Immature natural killer cell (primary cell): ENCODE measurements at places on chromosomes 1 and 21. TPM values are rescaled to one million over a fixed set of nuclear protein-coding genes. Genes with fewer than 3 reads are reported as not detected.
A peak's percentile ranks its signal among the peaks of the same experiment; 100 is the strongest.

Gene NUDT17
- polyA plus RNA-seq: not detected

Gene S100A10
- polyA plus RNA-seq: 445 TPM

Gene LCE3D
- polyA plus RNA-seq: not detected

Gene VAMP4
- 21.7 TPM for polyA plus RNA-seq

Gene RAD54L
- polyA plus RNA-seq: not detected

Gene CD1B
- not detected for polyA plus RNA-seq

Gene MYOG
- not detected for polyA plus RNA-seq

Gene WNT3A
- not detected for polyA plus RNA-seq

GRCh38 chr1:9013819-9014218 lies 12.4 kb downstream of the SLC2A7 start:
- DNase-seq: no peak

GRCh38 chr21:36790616-36791015 lies 91.7 kb downstream of the SIM2 start:
- no peak for DNase-seq

- no peak for DNase-seq
Measured at GRCh38 chr21:31387560-31388186, 43.6 kb upstream of the TIAM1 start.

DNA sequence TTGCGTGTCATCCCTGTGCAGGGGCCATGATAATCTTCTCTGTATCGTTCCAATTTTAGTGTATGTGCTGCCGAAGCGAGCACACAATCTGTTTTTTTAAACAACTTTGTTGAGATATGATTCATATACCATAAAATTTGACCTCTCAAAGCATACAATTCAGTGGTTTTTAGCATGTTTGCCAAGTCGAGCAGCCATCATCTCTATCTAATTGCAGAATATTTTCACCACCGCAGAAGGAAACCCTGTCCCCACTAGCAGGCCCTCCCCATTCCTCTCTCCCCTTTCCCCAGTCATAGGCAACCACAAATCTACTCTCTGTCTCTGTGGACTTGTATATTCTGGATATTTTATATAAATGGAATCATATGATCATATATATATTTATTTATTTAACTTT lies 78.7 kb upstream of the TINAGL1 start:
- DNase-seq: no peak

DNA sequence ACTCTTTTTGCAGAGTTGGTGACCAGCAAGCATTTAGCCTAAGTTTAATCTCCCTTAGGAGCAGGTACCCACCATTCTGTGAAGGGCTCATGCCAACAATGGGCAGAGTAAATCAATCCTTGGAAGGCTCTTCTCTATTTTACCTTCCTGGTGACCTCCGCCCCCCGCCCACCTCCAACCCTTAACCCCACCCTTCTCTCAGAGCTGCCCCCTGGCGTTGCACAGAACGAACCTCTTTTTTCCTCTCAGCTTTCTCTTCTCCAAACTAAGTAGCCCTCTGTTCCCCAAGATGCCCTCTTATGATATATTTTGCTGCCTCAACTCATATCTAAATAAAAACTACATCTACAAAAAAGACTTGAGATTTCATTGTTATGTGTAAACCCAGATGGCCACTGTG lies 186.8 kb downstream of the SEC16B start:
- no peak for DNase-seq

DNA sequence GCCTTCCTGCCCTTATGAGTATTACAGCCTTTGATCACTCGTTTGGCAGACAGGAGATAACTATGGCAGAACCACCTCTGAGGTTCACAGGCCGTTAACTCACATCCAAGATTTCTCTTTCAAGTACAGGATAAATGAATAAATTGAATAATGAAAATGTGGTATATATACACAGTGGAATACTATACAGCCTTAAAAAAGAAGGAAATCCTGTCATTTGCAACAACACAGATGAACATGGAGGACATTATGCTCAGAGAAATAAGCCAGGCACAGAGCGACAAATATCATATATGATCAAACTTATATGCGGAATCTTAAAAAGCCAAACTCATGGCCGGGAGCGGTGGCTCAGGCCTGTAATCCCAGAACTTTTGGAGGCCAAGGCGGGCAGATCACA lies 32.6 kb downstream of the TGFBR3 start:
- DNase-seq: no peak

GRCh38 chr1:10665226-10665625 lies 131.2 kb downstream of the CASZ1 start:
- DNase-seq: no peak

DNA sequence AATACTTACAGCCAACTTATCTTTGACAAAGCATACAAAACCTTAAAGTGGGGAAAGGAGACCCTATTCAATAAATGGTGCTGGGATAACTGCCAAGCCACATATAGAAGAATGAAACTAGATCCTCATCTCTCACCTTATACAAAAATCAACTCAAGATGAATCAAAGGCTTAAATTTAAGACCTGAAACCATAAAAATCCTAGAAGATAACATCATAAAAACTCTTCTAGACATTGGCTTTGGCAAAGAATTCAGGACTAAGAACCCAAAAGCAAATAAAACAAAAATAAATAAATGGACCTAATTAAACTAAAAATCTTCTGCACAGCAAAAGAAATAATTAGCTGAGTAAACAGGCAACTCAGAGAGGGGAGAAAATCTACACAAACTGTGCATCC lies 335.6 kb upstream of the PBX1 start:
- no peak for DNase-seq

DNA sequence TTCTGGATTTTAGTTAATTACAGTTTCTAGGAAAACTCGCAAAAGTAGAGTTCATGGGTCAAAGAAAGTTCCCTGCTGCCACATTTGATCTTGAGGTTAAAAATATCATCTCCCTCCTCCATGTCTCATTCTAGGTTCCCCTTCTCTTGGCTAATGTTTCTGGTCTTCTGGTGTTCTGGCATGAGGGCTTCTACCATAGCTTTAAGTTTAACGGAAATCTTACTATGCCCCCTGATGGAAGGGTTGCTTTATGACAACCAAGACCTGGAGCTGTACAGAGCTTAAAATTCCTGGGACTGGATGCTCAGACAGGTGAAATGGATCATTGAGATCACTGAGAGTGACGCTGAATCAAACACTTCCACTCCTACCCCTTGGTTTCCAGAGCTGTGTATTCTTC lies 1881.7 kb downstream of the MRPL39 start:
- no peak for DNase-seq

- DNase-seq: peak; percentile 31
Measured at GRCh38 chr1:8663915-8664329, 153.5 kb downstream of the RERE start.

GRCh38 chr1:245860657-245861544 lies 646.2 kb downstream of the SMYD3 start:
- DNase-seq: no peak

DNA sequence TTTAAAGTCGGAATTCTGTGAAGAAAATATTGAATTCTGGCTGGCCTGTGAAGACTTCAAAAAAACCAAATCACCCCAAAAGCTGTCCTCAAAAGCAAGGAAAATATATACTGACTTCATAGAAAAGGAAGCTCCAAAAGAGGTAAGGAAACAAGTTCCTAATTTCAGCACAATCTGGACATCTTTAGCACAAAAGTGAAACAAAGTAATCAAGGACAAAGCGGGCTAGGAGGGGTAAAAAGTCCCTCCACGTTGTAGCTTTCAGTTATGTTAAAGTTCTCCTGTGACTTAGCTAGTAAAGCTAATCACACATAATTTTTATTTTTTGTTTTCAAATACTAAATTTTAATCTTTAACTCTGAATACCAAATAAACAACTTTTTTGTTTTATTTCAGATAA lies 2.2 kb downstream of the RGS2 start:
- no peak for DNase-seq

- no peak for DNase-seq
Measured at GRCh38 chr1:78289603-78290002, 201.2 kb upstream of the PTGFR start.
